ENCODE measurements at places on chromosomes 7 and 10. TPM values are rescaled to one million over a fixed set of nuclear protein-coding genes. Genes with fewer than 3 reads are reported as not detected.

Gene SFR1
- total RNA-seq = 8.2 TPM

Gene ADAM12
- 24.4 TPM for total RNA-seq

Gene CYP2C19
- total RNA-seq = 0.24 TPM

Gene SORCS1
- total RNA-seq = 0.09 TPM

GRCh38 chr7:22972207-22972606 is 41.7 kb downstream of the HYCC1 start:
- no peak for DNase-seq

GRCh38 chr7:94301024-94301586 is 93.6 kb upstream of the COL1A2 start:
- DNase-seq = peak; percentile 48

DNA sequence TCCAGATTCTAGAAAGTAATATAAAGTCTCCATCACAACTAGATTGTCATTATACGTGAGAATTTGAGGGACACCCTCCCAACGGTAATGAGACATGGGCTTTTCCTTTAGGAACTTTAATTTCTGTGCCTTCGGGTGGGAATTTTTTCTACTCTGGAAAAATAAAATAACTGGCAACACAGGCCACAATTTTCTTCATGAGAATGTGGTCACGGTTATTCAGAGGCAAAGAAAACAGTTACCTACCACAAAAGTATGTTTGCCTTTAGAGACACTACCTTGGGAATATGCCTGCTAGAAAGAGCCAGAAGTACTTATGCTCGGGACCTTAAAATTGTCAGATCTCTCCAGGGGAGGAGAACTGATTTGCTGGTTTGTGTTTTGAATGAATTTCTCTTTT is 99.4 kb downstream of the ITGA8 start:
- no peak for DNase-seq

DNA sequence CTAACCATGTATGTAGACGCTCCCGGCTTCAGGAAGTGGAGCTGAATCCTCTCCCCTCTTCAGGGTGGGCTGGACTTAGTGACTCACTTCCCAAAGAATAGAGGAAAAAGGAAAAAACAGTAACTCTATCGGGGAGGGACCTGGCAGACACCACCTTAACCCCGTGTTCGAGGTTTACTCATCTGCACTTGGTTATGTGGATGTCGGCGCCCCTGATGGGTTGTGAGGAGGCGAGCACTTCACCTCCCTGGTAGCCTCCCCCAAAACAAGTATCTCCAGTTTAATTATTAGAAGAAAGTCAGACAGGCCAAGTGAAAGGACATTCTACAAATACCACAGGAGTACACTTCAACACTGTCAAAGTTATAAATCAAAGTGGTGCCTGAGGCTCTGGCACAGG is 559.7 kb downstream of the TCERG1L start:
- DNase-seq = no peak

DNA sequence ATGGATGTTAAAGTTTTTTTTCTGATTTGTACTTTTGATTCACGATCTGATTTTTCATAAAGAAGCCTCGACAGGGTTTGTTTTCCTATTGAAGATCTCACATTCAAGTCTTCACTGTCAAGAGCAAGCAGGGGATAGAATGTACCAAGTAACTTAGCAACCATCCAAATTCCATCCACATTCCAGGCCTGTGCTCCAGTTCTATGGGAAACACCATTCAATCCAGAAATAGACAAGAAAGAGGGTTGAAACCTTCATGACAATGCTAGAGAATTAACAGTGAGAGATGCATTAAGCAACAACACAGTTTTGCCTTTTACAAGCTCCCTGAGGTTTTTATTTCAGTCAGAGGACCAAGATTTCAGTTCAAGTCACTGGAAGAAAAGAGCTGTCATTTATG is 300.2 kb downstream of the NEBL start:
- no peak for DNase-seq

DNA sequence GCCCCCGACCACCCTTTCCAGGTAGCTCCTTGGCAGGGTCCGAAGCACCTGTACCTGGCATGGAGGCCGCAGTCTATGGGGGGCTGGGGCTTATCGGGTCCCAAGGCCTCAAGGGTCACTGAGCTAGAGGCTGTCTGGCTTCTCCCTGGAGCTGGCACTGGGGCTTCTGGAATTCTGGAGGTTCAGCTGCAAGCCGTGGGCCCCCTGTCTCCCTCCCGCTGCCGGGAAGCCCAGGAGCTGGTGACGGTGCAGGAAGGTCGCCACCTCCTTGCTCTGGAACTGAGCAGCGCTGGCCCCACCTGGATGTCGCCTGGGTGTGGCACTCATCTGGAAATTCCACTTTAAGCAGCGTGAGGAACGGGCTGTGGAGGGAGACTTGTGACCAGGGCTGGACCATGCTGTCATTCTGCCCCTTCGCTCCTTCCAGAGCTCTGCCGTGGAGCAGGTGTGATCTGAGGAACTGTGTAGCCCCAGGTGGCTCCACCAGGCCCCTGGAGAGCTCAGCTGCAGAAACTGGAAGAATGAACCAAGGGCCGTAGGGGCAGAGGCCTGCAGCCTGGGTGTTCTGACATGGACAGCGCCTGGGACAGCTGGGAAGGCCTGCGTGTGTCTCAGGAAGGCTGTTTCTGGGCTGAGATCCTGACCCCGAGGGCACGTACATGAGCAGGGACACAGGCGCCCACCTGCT is 129.7 kb upstream of the PPP2R2D start:
- no peak for DNase-seq

GRCh38 chr7:111012799-111013675 is 77.9 kb upstream of the LRRN3 start:
- DNase-seq = no peak

- peak; percentile 68 for DNase-seq
Observed at GRCh38 chr10:329361-330099, 194.3 kb downstream of the ZMYND11 start.

GRCh38 chr7:85634951-85635350 is 448.1 kb upstream of the SEMA3D start:
- no peak for DNase-seq

DNA sequence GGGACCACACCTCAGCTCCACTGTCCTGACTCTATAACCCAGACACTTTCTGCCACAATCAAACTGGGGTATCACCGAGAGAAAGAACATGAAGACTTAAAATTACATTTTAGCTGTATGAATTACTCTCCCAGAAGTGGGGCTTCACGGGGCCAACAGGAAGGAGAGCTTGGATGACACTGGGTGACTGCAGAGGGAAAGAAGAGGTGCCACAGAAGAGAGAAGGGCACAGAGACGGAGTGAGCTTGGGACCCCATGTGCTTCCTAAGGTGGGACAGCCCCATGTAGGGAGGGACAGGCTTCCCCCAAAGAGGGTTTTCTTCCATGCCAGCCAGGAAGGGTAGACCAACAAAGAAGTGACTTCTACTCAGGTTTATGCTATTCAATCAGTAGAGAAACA is 162.0 kb upstream of the RHEB start:
- no peak for DNase-seq

DNA sequence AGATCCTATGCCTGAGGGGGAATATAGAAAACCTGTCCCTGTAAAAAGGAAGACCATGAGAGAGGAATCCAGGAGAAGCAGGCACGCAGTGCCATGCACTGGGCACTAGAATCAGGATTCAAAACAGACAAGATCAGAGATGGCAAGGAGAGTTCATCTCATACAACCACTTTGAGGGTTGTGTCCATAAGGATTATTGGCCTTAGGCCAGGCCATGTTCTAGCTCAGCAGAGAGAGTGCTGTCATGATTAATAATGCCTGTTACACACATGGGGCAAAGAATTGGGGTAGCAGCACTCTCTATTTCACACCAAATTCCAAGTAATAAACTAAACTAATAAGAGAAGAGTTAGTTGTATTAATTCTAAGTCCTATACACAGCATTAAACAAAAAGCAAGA is 29.1 kb downstream of the EZH2 start:
- DNase-seq = no peak

DNA sequence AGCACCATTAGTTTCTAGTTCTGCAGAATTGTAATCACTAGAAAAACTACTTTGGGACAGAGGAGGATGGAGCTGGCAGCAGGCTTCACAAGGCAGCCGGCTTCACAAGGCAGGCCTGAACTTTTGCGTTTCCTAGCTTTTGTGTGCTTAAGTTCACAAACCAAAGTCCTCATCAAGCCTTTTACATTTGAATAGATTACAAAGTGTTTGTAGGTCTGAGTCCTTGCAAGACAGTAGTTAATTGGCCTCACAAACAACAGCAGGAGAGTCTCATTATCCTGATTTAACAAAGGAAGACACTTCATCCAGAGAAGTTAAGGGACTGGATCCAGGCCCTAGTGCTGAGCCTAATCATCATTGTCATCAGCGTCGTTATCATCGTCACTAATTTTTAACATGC is 147.8 kb upstream of the AUTS2 start:
- DNase-seq = no peak

DNA sequence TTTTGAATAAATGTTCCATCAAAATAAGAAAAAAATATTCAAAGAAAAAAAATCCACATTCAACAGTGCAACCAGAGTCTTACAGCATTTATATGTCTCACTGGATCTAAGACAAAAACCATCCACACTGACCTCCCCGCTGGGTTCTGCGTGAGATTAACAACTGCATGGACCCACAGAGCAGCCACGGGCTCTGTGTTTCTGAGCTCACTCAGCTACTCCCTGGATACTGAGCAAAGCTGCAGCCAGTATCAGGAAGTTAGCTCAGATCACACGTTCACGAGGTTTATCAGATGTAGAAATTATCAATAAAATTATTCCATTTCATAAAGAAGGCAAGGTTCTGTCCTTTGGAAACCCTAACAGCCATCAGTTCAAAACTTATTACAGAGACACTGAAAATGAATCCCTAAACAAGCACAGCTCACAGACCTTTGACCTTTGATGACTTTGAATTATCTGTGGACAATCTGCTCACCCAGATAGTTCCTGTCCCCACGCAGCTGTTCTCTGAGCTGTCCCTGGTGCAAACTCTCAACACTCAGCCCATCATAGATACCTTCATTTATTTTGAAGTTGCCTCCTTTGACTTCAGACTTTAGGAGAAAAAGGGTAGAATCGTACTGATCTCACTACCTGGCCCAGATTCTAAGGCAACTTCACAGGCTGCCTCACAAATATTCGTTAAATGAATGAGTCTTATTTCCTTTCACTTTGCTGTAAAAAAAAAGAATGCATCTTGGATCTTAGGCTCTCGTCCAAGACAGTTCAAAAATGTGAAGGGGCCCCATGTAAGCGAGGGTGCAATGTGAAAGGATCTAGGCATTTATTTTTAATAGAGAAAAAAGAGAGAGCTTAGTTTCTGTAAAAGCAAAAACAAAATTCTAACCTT is 67.7 kb upstream of the SVIL start:
- no peak for DNase-seq

GRCh38 chr7:98557538-98558031 is 59.5 kb upstream of the NPTX2 start:
- no peak for DNase-seq

DNA sequence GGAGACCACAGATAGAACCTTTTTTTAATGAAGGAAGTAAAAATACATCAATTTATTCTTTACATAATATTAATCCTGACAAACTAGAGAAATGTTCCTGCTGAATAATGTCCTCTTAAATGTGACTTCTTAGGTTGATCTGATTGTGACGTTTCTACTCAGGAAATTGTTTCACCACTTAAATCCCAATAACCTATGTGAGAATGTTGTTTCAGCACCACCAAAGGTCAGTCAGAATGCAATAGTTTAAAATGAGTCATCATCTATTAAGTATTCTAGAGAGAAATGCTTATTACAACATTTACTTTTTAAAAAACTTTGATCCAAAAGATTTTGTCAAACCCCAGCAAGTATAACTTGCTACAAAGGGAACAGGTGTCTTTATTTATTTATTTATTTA is 155.4 kb upstream of the CACNA2D1 start:
- DNase-seq = no peak

DNA sequence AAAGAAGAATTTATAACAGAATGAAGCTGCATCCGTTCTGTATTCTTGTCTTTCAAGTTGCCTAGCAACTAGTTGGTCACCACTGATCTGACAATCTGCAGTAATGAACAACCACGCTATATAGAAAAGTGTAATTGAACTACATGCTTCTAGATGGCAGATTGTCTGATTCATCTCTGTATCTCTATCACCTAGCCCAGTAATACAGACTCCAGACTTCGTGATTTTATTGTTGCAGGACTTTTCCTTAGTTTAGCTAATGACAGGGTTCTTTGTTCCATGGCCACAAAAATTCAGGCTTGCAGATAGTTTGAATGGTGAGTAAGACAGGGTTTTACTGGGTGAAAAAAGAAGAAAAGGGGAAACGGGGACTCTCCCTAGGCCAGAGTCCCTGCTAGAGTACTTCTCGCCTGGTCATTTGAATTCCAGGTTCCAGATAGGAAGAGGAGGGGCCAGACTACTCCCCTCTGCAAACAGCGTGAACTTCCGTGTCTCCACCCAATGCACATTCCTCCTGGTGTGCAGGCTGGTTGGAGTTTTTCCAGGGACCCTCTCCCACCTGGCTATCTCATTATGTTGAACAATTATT is 45.9 kb downstream of the COL1A2 start:
- DNase-seq = no peak

DNA sequence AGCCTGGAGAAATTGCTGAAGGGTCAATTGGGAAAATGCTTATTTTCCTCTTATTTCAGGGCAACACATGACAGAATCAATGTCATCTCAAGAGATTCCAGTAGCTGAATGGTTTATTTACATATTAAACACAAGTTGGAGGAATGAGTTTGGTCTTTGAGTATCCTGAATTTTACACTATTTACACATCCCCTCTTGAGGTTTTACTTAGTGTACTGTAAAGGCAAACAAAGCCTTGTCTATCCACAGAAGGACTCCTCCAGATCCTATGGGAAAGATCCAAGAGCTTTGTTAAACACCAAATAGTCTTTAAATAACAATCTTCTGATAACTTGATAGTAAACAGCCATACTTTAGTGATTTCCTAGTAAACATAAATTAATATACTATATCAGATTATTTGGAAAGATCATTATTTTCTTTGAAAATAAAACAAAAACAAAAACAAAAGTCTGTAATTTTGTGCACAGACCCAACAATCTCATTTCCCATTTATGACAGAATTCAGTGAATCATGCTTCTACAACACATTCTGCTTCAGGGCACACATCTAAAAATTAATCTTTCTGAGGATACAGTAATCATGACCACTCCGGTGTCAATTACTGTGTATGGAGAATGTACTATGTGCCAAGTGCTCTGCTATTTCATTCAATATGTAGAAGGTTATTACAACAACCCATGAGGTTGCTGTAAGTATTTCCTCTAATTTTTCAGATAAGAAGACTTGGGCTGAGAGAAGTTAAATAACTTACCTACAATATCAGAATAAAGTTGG is 575.0 kb upstream of the LRRTM3 start:
- no peak for DNase-seq
